Stimulated activated CD8-positive, alpha-beta memory T cell treated with anti-CD3 and anti-CD28 coated beads, Interleukin-4, amount 100 ng/mL, for 1 hour (primary cell): ENCODE measurements at places on chromosomes 2 and 18.
A peak's percentile ranks its signal among the peaks of the same experiment; 100 is the strongest.

DNA sequence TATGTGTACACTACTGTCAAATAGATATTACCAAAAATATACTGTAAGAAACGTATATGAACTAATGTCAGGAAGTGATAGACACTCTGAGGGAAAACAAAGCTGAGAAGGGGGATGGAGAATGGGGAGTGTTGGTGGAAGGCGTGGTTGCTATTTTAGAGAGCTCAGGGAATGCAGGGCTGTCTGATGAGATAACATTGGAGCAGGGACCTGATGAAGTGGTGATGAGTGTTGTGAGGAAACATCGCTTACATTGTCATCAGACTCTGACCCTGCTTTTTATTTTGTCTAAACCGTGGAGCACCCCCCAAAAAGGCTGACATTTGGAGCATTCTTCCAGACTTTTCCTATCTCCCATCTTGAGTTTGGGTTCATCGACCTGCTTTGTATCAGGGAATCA lies 194.7 kb downstream of the LTBP1 start:
- DNase-seq, result no peak

GRCh38 chr2:183232161-183232865 lies 108.1 kb downstream of the NUP35 start:
- DNase-seq, result no peak

DNA sequence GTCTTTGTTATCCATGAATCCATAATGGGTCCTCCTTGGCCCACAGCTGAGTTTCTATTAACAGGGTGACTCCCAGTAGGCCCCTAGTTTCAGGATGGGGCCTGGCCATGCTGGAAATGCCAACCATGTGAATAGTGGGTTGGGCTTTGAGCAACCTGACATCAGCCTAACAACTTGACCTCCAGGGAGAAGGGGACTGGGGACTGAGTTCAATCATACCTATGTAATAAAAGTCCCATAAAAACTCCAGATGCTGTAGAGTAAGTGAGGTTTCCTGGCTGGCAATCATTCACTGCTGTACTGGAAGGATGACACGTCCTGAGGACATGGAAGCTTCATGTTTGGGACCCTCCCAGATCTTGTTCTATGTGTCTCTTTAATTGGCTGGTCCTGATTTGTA lies 7.9 kb downstream of the REV1 start:
- no peak for DNase-seq

DNA sequence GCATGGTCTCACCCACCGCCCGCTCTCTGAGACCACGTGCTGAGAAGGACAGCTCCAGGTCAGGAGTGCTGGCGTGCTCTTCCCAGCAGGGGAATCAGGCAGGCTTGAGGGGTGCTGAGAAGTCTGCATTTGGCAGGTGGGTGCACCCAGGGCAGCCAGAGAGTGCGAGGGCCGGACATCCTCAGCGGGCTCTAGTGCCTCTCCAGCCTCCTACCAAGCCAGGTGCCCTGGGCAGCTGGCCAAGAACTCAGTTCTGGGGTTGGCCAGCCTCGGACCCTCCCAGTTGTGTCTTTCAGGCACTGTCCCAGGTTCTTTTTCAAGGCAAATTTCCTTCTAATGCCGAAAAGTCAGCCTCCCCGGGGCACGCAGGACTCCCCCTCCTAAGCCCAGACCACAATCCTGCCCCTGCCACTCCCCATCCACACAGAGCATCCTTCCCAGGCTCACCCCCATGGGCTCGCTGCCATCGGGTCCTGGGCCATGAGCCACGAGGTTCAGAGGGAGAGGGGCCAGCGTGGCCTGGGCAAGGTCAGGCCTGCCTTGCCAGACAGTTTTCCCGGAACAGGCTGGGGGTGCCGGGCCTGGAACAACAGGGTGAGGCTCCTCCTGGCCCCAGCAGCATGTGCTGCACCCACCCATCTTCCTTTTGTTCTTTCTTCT lies 52.2 kb upstream of the GPC1 start:
- no peak for DNase-seq

DNA sequence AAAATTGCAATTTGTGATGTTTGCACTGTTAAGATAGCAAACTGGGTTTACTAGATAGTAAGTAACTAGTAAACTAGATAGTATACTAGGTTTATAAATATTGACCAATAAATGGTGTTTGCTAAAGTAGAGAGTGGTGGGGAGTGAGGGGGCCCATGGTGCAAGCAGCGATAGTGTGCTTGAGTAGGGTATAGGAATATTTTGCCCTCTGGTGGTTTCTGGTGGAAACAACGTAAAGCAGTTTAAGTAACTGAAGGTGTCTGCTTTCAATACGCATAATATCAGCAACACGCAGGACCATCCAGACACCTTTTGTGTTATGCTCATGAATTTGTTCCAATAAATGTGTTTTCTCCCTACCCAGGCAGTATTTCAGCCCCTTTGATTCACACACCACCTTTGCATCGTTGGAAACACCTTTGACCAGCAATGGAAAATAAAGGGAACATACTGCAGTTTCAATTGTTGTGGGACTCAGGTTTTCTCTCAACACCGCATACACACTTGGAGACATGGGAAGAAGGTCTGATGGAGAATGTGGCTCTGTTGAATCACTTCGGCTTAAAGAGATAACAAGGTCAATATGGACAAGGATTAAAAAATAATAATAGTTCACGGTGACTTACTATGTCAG lies 16.7 kb upstream of the STAT1 start:
- no peak for DNase-seq

DNA sequence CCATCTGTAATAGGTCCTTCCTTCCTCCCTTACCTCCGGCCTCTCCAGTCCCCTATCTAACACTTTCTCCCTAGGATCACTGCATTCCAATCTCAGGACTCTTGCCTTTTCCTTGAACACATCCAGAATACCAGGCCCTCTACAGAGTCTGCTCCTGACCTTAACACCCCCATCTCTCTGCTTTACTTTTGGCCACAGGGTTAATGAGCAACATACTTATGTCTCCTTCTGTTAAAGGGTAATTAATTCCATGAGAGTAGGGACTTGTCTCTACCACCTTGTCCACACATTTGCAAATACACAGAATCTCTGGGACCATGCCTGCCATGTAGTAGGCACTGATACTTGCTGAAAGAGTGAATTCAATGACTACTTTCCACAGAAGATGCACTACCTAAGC lies 94.9 kb downstream of the COBLL1 start:
- DNase-seq, result no peak

- no peak for DNase-seq
These were observed 165.2 kb downstream of the TMEM200C start for GRCh38 chr18:5729983-5730699.

DNA sequence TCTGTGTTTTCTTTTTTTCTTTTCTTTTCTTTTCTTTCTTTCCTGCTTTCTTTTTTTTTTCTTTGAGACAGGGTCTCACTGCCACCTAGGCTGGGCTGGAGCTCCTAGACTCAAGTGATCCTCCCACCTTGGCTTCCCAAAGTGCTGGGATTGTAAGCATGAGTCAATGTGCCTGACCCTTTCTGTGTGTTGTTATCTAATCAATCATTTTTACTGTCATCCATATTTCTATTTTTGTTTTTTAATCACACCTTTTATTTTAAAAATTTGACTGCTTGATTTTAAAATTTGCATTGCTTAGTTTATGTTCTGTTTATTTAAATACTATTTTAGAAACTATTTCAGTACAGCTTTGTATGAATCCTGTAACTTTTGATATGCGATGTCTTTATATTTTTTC lies 19.2 kb downstream of the LCLAT1 start:
- DNase-seq, result no peak

- no peak for DNase-seq
These were observed 35.4 kb downstream of the BARD1 start for GRCh38 chr2:214774108-214774507.

- DNase-seq, result no peak
These were observed 173.5 kb upstream of the EPB41L3 start for GRCh38 chr18:5717256-5717655.

DNA sequence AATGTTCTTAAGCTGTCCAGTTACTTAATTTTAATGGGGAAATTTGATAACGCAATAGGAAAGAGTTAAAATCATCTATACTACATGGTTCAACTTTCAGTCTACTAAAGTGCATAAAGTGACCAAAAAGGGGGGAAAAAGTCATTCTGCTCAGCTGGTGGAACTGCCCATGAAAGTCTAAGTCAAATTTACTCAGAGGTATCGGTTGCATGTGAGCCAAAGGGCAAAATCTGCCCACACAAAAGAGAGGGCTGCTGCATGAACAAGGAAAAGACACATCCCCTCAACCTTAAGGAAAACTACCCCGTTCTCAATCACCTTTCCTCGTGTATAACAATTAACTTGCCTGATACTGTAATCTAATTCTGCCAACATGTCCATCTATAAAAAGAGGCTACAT lies 126.1 kb downstream of the TCF4 start:
- DNase-seq, result no peak

GRCh38 chr2:44098891-44099290 lies 69.8 kb upstream of the PPM1B start:
- no peak for DNase-seq

DNA sequence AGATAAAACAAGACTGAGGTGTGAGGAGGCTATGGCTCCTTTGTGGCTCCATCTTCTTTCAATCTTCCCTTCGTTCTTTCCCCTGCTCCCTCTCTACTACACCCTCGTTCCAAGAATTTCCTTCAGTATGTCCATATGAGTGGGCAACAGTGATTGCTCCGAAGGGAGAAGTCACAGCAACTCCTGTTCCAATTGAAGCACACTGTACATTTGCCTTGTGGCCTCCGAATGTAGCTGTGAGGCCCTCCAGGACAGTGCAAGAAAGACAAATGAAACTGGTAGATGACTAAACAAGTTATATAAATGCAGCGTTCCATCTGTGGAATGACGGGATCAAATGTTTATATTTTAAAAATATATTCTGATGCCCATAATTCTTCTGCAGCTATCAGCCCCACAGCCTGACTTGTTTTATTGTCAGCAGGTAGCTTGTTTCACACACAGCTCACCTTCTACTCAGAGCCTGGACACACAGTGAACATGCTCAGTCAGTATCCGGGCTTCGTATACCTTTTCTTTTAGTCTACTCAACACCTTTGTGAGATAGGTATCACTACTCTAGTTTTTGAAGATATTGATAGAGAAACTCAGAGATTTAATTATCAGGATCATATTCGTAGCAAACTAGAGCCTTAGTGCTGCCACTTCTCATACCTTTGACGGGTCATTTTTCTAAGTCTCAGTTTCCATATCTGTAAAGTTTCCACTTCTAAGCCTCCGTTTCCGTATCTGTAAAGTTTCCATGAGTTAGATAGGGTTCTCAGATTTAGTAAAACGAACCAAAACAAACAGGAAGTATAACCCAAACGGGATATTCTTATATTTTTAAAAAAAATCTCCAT lies 216.7 kb upstream of the STON1 start:
- DNase-seq, result no peak

DNA sequence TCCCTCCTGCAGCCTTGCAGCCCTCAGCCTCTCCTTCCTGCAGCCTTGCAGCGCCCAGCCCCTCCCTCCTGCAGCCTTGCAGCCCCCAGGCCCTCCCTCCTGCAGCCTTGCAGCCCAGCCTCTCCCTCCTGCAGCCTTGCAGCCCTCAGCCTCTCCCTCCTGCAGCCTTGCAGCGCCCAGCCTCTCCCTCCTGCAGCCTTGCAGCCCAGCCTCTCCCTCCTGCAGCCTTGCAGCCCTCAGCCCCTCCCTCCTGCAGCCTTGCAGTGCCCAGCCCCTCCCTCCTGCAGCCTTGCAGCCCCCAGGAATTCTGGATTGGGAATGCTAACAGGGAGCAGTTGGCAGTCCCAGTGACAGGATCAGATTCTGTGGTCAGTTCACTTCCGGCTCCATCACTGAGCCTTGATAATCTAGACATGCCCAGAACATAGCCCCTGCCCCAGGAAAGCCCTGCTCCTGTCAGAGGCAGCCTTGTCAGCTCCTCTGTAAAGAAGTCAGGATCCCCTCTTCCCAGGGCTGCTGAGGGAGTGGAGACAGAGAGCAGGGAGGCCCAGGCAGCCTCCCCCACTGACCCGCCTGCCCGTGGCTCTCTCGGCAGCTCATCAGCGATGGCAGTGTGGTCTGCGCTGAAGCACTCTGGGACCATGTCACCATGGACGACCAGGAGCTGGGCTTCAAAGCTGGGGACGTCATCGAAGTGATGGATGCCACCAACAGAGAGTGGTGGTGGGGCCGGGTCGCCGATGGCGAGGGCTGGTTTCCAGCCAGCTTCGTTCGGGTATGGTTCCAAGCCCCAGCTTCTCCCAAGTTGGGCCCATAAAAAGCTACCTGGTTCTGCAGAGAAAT lies 54.8 kb downstream of the FAM168B start:
- no peak for DNase-seq

DNA sequence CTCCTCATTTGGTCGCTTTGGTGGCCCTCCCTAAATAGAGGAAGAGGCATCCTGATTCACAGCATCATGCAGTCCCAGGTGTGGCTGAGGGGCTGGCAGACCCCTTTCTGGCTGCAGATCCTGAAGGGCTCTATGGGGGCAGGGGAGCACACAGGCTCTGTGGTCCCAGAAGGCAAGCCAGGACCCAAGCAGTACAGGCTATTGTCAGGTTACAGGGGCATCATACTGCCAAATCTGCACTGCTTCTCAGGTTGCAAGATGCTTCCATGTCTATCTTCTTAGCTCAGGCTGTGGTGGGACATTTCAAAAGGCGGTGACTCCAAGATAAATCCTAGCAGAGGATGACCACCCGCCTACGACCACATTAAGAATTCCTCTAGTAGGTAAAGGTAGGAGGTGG lies 54.3 kb downstream of the TTC32 start:
- DNase-seq, result no peak

DNA sequence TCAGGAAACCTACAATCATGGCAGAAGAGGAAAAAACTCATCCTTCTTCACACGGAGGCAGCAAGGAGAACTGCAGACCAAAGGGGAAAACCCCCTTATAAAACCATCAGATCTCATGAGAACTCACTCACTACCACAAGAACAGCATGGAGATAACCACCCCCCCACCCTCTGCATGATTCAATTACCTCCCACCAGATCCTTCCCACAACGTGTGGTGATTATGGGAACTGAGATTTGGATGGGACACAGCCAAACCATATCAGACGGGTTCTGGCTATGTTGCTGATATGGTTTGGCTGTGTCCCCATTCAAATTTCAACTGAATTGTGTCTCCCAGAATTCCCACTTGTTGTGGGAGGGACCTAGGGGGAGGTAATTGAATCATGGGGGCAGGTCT lies 28.7 kb upstream of the CCDC150 start:
- DNase-seq, result no peak

DNA sequence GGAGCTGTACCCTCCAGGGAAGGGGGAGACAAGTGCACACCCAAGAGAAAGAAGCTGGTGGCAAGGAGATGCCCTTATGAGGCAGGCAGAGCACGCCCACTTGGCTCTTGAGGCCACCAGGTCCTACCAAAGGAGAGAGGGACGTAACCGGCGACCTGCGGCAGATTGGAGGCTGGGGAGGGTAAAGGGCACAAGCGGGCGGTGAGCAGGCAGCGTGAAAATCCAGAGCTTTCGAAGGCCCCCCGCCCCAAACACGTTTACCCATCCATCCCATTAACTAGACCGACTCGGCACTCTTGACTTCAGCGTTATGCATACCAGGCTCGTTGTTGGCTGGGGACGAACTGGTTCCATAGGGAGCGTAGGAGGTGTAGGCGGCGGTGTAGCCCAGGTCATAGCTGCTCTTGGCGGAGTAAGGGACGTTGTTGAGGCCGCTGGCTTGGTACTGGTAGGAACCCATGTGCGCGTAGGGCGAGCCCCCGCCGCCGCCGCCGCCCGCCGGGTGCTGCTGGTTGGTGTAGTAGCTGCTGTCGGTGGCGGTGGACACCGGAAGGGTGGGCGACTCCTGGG lies 794 bp downstream of the DLX2 start:
- DNase-seq, result no peak

- no peak for DNase-seq
These were observed 216.0 kb downstream of the MYO3B start for GRCh38 chr2:170393861-170394498.

- no peak for DNase-seq
These were observed 51.7 kb downstream of the KCNIP3 start for GRCh38 chr2:95348609-95349567.

GRCh38 chr2:170770606-170771420 lies 635 bp downstream of the ERICH2 start:
- peak; percentile 34 for DNase-seq
